ENCODE measurements at places on chromosomes 12 and 14.

DNA sequence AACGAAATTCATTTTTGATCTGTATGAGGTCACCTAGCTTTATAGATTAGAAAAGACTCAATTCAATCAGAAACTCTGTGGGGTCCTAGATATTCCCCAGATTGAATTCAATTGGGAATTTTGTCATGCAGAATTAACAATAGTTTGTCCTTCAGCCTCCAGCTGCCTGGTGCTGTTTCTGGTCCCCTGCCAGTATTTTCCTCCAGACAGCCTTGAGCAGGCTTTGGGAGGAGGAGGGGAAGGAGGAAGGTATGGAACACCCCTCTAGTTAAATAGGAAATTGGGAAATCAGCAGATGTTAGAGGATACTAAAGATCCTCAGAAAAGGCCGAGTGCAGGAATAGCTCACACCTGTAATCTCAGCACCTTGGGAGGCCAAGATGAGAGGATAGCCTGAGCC is 10.6 kb downstream of the GRIP1 start:
- no peak for DNase-seq

- no peak for DNase-seq
These were observed 337.1 kb downstream of the PCNX1 start for GRCh38 chr14:71244341-71244740.

DNA sequence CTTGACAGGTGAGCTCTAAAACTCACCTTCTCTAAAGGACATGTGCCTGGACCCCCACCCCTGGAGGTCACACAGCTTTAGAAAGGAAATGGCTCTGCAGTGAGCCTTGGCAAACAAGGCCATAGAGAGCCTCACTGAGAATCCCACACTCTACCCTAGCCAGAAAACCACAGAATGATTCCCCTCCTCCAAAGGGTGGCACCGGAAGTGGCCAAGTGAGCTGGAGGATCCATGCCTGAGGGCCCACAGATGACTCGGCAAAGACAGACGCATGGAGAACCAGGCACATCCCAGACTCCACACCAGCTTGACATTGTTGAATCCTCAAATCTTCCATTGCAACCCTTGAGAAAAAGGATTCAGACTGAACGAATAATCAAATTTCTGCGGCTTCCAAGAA is 54.2 kb upstream of the PTHLH start:
- no peak for DNase-seq

DNA sequence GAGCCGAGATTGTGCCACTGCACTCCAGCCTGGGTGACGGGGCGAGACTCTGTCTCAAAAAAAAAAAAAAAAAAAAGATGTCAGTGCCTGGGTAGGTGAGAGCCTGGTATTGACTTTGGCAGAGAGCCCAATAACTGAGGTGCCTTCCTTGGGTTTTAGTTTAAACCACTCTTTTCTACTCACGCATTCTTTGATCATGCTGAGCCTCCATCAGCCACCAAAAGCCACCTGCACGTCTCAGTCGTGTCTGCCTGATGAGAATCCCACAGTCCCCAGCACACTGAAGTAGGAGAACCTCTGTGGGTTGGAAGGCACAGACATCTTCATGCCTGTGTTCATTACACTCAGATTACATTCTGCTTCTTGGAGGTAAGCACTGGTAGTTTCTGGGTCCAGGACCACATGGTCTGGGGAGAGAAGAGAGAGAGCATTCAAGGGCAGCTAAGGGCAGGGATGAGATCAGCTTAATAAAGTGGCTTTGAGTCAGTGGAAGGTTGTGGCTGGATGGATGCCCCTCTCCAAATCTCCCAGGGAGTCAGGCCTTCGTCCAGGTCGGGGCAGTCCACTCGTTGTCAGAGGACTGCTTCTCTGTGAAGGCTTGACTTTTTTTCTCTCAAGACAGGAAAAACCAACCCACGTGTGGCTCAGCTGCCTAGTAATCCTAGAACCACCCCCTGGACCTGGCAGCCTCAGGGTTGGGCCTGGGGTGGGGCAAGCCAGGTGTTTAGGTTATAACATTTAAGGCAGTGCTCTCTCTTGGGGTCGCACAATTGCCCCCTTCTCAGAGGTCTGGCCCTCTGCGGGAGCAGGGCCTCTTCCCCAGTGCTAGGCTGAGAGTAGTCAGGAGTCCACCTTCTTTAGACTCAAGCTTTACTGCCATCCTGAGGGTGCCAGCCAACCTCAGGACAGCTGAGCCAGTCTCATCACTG is 32.6 kb upstream of the MAX start:
- no peak for DNase-seq

DNA sequence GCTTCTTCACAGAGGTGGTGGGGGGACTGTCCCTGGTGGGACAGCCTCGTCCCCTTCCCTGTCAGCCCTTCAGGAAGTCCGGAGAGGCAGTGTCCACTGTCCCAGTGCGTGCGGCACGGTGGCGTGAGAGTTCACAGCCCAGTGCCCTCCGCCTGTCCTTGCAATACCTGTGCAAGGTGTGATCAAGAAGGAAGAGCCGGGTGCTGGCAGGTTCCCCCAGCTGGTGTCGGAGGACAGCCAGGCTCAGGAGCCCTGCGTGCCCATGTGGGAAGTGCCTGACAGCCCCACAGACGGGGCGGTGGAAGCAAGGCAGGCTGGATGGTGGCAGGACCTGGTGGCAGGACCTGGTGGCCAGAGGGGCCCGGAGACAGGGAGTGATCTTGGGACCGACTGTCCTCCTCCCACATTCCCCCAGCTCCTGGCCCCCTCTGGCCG is 16.4 kb downstream of the NOC4L start:
- DNase-seq, result no peak
